Activated T-helper 2 cell treated with anti-CD3 and anti-CD28 coated beads, Interferon-gamma antibody, Interleukin-2, Interleukin-4, amounts not matched to agents 10 μg/mL and 5 μg/mL and 100 μg/mL, durations not matched to agents 14 hours and 24 hours and 36 hours (primary cell): ENCODE measurements at places on chromosomes 3 and 15. TPM values are rescaled to one million over a fixed set of nuclear protein-coding genes. Genes with fewer than 3 reads are reported as not detected.

RHCG gene
- not detected in 2 replicates for total RNA-seq

ANKDD1A gene
- total RNA-seq = 2.2 and 2.5 TPM in 2 replicates

TMEM212 gene
- total RNA-seq = 0.09 TPM in 1 of 2 replicates, not detected in the other

ZPLD1 gene
- total RNA-seq = not detected in 2 replicates

CLDN16 gene
- not detected in 2 replicates for total RNA-seq

FGF7 gene
- not detected in 2 replicates for total RNA-seq

PIK3R4 gene
- 33.4 and 34.9 TPM in 2 replicates for total RNA-seq
